Activated T-helper 17 cell treated with anti-CD3 and anti-CD28 coated beads, Interleukin-2, amount 50 U/mL, for 72 hours (primary cell): ENCODE measurements at places on chromosomes 5 and 9.
A peak's percentile ranks its signal among the peaks of the same experiment; 100 is the strongest.

DNA sequence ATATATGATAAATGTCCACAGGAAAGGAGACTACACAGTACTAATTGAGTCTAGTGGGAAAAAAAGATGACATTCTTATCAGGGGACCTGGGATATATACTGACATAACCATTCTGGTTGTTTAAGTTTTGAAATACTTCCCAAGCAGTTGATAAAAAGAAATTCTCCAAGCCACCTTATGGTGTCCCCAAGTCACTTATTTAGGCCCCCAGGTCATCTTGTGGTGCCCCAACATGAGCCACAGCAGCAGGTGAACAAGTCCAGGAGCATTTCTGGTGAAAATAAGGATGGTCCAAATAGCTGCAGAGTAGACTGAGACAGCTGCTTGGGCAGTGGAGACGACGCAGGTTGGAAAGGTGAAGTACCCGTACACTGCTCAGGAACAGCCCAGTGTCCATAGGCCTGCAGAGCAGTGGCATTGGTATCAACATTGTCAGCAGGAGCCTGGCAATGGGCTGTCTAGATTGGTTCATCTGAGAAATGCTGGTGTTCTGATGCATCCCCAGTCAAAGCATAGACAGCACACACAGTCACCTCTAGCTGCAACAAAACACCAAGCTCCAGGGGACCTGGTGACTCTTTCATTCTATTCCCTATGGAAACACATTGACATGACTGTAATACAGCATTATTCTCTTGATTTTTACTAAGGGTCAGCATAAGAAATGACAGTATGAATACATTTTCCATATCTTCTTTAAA, 430.6 kb downstream of the NR2F1-AS1 start:
- ATAC-seq = no peak

GRCh38 chr5:116859666-116860320, 285.2 kb upstream of the SEMA6A start:
- ATAC-seq = no peak

- no peak for ATAC-seq
Observed at GRCh38 chr5:64682608-64683007, 7.7 kb upstream of the SHISAL2B start.

GRCh38 chr5:135134691-135135381, 100.8 kb upstream of the PITX1 start:
- no peak for ATAC-seq

- ATAC-seq = no peak
Observed at GRCh38 chr5:60470881-60471280, 229.1 kb downstream of the DEPDC1B start.

GRCh38 chr5:113806250-113806649, 292.8 kb downstream of the YTHDC2 start:
- no peak for ATAC-seq

DNA sequence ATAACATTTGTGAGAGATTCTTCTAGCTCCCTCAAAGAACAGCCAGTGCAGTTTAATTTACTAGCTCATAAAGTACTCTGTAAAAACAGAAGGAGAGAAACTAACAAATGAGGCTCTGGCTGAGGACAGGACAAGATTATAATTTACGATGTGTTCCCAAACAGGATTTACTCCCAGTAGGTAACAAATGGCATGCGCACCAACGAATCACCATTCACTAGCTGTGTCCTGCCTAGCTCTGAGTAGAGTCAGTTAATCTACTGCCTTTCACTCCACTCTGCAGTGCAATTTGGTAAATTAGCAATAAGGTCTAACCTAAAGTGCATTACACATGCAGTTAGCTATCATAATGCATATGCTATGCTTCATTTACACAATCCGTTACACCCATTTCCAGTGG, 497.4 kb upstream of the CCNG1 start:
- ATAC-seq = no peak

- no peak for ATAC-seq
Observed at GRCh38 chr9:115883467-115884329, 269.9 kb upstream of the PAPPA start.

DNA sequence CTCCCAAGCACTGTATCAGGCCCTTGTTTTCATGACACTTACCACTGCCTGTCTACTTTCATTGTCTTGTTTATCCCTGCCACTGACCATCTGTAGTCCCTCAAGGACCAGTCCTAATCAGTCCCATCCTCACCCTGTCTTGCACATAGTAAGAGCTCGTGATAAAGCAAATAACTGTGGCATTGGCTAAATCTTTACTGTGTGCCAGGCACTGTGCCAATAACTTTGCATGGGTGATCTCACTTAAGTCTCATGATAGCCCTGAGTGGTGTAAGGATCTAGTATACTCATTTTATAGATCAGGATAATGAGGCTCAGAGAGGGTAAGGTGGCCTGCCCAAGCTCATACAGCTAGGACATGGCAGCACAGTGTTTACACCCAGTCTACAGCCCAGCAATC, 5.6 kb downstream of the CDX1 start:
- ATAC-seq = no peak

- no peak for ATAC-seq
Observed at GRCh38 chr5:115382989-115383388, 86.5 kb upstream of the CCDC112 start.

GRCh38 chr9:74952201-74953151, at the start of gene C9orf40:
C9orf40 (minus strand) TSS chr9:74952912; CDS start chr9:74952611, 301 bp downstream.
- peak; percentile 94 for ATAC-seq

GRCh38 chr9:136399176-136400037, 563 bp downstream of the SNAPC4 start:
- peak; percentile 16 for ATAC-seq

- no peak for ATAC-seq
Observed at GRCh38 chr5:74673011-74673790, 11.8 kb upstream of the HEXB start.

GRCh38 chr9:137431416-137431931, 8.3 kb downstream of the NOXA1 start:
- no peak for ATAC-seq

DNA sequence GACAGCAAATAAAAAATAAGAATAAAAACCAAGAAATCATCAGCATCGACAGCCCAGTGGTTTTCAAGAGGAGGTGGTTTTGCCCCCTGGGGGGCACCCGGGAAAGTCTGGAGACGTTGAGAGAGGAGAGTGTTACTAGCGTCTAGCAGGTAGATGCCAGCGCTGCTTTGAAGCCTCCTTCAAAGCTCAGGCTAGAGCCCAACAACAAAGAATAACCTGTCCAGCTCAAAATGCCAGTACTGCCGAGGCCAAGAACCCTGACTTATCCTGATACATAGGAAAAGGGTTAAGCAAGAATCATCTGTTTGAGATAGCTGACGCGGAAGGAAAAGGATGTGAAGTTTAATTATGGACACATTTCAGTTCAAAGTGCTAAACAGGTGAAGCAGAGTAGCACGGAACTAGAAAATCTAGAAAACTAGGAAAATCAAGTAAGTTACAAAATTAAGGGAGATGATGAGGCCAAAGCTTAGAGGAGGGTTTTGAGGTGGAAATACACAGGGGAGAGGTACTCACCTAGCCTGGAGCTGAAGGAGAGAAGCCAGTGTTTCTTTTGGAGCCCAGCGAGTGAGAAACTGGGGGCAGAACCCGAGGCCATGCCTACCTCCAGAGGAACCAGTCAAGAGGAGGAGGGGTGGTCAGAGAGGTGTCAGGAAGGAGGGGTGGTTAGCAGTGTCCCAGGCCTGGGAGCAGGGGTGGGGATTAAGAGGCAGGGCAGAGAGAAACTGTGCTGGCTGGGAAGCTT, 121.0 kb upstream of the RETREG1 start:
- no peak for ATAC-seq

DNA sequence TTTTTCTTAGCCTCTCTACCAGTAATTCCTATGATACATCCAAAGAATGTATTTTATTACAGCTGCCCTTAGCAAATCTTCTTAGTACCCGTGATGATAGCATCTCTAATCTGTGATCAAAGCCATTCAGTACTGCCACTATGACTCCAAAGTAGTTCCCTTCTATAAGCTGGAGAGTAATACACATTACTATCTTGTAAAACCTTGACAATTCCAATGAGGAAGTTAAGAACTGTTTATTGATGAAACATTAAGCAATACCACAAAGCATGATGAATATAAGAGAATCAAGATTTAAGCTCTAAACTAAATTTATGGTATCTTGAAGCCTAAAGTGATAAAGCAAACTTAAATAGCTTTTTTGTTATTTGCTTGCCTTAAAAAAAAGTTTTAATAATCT, 86.1 kb downstream of the SMIM23 start:
- ATAC-seq = no peak

GRCh38 chr5:133785182-133785581, 172.8 kb upstream of the FSTL4 start:
- ATAC-seq = no peak

GRCh38 chr5:176658007-176658599, 10.8 kb downstream of the TSPAN17 start:
- ATAC-seq = peak; percentile 54

GRCh38 chr9:127346584-127346983, 50.4 kb upstream of the SLC2A8 start:
- no peak for ATAC-seq

DNA sequence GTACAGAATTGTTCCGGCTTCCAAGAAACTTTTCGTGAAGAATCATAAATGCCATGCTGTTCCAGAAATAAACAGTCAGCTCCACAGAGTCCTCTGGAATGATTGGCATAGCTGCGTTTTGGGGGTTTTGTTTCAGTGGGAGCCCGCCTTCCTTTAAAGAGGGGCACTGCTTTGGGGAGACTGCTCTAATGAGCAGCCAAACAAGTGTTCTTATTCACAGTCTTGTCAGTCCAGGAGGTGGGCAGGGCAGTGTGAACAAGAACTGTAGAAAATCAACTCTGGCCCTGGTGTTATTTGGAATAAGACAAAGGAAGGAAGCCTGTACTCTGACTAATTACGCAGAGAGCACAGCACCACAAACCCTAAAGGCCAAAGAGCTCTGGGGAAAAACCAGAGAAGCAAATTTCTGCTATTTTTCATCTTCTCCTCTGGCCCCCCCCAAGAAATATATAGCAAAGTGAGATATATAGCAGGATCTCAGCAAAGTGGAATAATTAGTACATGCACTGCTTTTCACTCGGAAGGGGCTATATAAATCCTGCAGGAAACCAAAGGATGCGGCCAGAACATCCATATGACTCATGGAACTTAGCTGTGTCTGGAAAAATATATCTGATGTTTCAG, 92.9 kb downstream of the GLDC start:
- ATAC-seq = peak; percentile 59

DNA sequence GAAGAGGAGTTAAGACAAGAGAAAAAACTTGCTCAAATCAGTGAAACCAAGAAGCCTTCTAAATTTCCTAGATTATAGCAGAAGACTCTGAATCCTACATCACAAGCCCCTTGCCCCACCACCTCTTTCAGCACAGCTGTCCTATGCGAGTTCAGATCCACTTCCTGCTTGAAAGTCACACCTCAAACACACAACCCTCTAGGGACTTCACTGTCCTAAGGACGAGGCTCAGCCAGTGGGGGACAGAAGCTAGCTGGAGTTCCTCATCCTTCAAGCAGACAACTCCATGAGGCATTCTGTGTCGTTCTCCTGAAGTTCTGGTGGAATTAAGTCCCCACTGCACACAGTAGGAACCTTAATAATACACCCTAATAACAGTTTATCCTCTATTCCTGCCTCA, 44.3 kb downstream of the NRG2 start:
- ATAC-seq = no peak

GRCh38 chr9:107155244-107155817, 127.7 kb upstream of the RAD23B start:
- no peak for ATAC-seq

- no peak for ATAC-seq
Observed at GRCh38 chr9:132579427-132579798, 3.0 kb upstream of the BARHL1 start.

- no peak for ATAC-seq
Observed at GRCh38 chr5:134468921-134469400, 56.5 kb upstream of the JADE2 start.

DNA sequence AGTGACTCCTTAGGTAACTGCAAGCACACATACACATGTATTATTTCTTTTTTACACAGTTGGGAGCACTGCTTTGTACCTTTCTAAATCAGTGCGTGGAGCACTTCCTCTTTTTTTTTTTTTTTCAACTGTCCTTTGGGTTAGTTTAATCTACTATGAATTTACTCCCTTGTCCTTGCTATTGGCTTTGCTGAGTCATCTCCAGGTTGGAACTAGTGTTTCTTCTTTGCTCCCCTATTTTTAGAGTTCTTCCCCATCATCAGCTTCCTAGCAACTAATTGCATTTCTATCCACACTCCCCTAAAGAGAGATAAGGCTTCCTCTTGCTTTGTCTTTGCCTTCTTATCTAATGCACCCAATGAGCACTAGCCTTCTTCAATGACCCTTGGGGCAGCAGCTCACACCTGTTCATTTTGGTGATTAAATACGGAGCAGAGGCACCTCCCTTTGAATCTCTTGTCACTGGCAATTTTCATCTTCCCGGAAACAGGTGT, 24.3 kb downstream of the S100Z start:
- ATAC-seq = no peak

GRCh38 chr5:143350751-143351602, 52.5 kb downstream of the NR3C1 start:
- peak; percentile 91 for ATAC-seq

- no peak for ATAC-seq
Observed at GRCh38 chr9:115914291-115914690, 239.3 kb upstream of the PAPPA start.

GRCh38 chr9:120306088-120306487, 273.9 kb downstream of the CDK5RAP2 start:
- no peak for ATAC-seq

DNA sequence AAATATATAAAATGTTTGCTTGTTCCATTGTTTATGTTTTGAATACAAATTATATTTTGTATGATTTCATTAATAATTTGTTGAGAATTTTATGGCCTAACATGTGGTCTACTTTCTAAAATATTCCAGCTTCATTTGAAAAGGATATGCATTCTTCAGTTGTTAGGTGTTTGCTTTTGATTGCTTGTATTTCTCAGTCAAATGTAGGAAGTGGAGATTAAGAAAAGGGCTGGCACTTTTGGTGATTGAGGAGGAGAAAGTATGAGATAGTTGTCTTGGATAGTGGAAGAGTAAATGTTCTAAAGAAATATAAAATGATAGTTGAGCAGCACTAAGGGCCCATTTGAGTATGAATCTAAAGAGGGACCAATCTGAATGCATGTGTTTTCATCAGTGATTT, 23.1 kb downstream of the JAK2 start:
- no peak for ATAC-seq

DNA sequence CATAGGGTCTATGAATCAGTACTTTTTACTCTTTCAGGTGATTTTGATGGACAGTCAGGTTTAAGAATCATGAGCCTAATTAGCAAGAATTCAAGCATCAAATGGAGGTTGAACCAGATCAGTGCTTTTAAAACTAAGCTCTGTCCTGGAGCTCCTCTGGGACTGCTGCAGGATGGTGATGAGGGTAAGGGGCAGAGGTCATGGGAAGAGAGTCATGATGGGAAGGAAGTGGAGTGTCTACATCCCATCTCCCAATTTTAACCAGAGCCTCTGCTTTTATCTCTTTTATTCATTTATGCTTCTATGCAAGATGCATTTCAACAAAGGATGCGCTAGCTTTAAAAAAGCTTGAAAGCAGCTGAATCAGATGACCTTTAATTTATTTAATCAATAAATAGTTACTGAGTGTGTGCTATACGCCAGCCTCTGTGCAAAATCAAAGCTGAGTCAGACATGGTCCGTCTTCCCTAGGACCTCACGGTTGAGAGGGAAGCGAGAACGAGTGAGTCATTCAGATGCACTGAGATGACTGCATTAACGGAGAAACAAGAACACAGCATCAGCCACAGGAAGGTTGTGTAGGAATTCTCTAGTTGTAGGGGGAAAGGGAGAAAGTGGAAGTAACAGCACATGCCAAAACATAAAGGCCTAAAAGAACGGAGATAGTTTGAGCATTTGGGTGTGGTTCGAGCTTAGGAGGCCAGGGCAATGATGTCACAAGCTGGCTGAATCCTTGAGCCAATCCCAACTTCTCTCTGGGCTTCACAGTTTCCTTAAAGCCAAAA, 441.6 kb upstream of the BRINP1 start:
- ATAC-seq = no peak
